ENCODE measurements at places on chromosomes 5 and 9.
A peak's percentile ranks its signal among the peaks of the same experiment; 100 is the strongest.

DNA sequence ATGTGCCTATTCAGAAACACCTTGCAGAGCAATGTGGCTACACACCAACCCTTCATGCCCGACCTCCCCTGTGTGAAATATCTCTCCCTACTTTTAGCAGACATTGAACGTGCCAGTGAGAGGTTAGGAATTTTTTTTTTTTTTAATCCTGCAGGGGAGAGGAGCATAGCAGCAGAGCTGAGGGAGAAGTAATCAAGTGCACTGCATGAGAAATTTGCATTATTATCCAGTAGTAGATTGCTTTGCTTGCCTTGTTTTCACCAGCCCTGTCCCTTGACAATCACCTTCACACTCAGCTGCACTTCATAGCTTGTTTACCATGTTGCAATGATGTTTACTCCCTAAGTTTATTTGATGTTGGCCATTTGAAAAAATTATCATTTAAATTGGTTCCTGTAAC lies 489.6 kb upstream of the ZNF608 start:
- no peak for DNase-seq

- no peak for DNase-seq
Measured at GRCh38 chr9:105255421-105255820, 11.0 kb downstream of the SLC44A1 start.

- DNase-seq, result no peak
Measured at GRCh38 chr9:81613002-81613812, 76.1 kb downstream of the TLE1 start.

DNA sequence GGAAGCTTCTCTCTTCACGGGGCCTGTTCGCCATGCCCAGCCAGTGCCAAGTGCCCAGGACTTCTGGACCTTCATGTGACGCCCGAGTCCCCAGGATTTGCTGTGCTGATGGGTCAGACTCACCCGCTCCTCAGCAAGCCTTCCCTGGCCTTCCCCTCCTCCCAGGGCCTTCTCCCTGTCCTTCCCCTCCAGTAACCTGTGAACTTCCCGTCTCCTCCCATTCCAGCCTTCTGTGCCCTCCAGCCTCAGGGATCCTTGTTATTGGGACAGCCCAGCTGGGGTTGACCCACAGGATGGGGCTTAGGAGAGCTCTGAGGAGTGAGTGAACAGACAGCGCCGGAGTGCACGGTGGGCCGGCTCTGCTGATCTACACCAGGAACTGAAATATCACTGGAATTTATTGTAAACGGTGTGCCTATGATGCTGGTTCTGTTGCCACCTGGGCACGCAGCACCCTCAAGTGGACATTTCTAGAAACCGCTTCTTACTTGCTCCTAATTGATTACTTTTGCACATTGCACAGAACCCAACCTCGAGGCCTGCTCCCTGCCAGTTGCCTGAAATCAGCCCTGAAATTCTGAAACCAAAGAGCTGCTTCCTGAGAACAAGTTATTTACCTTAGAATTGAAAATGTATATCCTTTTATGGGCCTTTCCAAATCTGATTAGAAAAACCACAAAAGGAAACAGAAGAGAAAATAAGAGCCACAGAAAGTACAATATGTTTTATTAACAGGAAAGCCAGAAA lies 1.5 kb downstream of the SPAAR start:
- DNase-seq, result no peak

GRCh38 chr5:131932235-131932634 lies 13.2 kb downstream of the MEIKIN start:
- DNase-seq, result no peak

DNA sequence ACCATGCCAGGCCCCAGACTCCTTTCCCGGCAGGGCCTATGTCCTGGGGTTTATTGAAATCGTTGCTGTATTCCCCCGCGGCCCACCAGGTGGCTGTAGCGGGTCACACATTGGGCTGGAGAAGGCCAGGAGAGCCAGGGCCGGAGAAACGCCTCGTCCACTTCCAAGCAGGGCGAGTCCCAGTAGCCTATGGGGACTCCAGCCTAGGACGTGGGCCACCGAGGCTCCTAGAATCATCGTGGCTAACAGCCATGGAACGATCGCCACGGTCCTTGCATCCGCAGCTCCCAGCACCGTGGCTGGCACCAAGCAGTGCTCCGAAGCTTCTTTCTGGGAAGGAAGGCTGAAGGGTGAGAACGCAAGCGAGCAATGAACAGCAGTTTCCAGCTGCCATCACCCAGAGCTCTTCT lies 87.7 kb downstream of the ENTREP1 start:
- DNase-seq, result no peak

- DNase-seq, result no peak
Measured at GRCh38 chr5:135072387-135073281, 38.6 kb upstream of the PITX1 start.

- DNase-seq, result no peak
Measured at GRCh38 chr5:10563110-10563944, 543 bp upstream of the ANKRD33B start.

GRCh38 chr5:98994611-98995010 lies 65.8 kb upstream of the CHD1 start:
- DNase-seq, result no peak

GRCh38 chr9:33236571-33236970 lies 3.4 kb upstream of the SPINK4 start:
- no peak for DNase-seq

- no peak for DNase-seq
Measured at GRCh38 chr9:130448035-130448624, 3.4 kb downstream of the ASS1 start.

DNA sequence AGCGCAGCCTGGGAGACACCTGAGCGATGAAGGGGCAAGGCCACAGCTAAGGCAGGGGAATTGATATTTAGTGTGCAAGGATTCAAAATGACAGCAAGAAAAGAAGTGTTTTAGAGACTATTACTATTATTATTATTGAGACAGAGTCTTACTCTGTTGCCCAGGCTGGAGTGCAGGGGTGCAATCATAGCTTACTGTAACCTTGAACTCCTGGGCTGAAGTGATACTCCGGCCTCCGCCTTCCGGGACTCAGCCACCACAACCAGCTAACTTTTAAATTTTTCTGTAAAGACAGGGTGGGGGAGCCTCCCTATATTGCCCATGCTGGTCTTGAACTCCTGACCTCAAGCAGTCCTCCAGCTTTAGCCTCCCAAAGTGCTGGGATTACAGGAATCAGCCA lies 3.3 kb upstream of the GRHPR start:
- DNase-seq, result no peak

DNA sequence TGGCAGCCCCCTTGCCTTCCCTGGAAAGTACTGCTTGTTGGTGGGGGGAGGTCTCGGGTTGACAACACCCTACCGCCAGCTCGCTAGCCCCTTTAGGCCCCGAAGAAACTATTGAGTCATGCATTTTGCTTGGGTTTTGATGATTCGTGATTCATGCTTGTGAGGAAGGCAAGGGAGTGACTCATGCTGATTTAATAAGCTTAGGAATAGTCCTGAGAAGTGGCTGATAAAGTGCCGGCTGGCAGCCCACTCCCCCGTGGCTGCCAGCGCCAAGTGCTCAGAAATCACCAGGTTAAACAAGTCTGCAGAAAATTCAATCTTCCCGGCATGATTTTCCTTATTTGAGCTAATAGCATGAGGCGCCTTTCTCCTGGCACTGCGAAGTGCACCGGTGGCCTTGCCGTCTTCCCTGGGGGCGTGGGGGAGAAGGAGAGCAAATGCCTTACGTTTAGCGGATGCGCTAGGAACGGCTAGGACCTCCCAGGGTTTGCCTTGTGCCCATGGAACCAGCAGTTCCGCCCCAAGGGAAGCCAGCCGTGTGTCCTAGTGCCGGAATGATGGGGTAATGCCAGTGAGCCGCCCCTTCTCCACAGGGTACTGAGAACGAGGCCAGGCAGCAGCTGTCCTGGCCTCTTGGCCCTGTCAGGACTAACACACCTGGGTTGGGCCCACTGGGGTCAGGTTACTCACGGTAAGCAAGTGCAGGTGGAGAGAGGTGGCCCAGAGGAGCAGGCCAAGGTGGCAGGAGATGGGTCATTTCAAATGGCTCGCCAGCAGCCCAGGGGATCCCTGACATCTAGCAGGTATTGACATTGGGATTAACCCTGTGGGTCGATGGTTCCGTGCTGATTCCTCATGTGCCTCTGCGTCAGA lies 151.9 kb downstream of the MACROH2A1 start:
- DNase-seq, result no peak

- no peak for DNase-seq
Measured at GRCh38 chr5:81896764-81897163, 75.1 kb upstream of the ATG10 start.

- no peak for DNase-seq
Measured at GRCh38 chr9:105455836-105456475, 8.1 kb downstream of the FSD1L start.

- no peak for DNase-seq
Measured at GRCh38 chr9:133496861-133497842, 18.3 kb upstream of the SLC2A6 start.

- no peak for DNase-seq
Measured at GRCh38 chr5:26569241-26569928, 469.0 kb downstream of the CDH9 start.

DNA sequence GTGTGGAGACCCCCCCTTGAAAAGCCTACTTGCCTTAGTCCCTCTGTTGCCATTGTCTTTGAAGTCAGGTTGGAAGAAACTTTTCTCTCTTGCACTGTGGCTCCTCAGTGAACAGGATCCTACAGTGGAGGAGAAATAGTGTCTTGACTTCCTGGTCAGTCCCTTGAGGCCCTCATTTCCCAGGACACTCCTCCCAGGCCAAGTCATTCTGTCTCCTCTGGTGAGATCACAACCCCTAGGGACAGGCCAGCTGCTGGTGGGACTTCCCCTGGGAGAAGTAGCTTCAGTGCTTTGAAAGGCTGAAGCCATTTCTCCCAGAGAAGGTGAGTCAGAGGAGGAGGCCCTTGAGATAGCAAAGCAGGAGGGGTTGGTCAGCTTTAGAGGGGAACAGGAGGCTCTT lies 10.1 kb upstream of the GRIA1 start:
- DNase-seq, result no peak

DNA sequence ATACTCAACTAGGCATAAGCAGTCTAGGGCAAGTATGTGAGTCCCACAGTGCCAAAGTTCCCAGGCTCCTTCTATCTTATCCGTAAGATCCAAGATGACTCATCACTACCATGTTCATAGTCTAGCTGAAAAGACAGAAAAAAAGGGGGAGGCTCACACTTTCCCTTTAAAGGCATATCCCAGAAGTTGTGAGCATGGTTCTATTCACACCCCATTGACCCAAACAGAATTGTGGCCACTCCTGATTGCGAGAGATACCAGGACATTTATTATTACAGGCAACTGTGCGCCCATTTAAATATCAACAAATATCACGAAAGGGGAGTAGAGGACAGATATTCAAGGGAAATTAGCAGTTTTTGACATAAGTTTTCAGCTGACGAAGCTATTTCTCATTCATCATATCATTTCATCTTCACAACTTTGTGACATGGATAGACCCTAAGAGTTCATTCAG lies 8.1 kb upstream of the PFDN1 start:
- no peak for DNase-seq

DNA sequence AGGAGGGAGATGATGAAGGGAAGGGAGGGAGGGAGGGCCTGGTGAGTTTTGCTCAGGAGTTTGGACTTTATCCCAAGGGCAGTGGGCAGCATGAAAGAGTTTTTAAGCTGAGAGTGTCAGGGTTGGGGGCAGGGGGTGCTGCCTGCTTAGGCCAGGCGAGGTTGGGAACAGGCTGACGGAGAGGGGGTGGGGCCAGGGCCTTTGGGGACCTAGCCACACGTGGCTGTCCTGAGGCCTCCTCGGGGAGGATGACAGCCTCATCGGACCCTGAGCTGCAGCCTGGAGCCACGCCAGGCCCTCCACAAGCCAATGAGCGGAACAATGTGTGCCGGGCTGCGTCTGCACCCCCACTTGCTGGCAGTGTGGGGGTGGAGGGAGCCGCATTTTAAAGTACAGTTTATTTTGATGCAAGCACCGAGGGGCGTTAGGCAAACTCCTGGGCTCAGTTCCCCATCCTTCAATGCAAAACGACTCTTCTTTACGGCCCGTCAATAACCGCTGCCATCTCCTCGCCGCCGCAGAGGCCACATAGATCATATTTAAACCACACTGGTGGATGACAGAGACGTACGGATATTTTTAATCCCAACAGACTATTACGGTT lies 5.3 kb upstream of the RXRA start:
- no peak for DNase-seq

GRCh38 chr9:115403753-115404152 lies 285.8 kb upstream of the TNC start:
- DNase-seq, result no peak

DNA sequence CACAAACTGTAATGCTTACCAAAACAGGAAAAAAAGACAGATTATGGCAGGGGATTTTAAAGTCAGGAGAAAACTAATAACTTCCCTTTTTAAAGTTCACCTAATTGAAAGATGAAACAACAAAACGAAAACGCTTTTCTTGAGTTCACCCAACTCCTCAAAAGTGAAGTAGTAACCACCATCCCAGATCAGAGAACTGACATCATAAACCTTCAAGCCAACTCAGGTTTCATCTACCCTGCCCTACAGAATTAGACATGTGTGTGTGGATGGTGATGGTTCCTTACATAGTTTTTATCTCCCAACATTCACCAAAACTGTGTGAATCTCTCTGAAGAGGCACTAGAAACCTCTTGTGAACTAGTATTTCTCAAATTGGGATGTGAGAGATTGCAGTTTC lies 195.2 kb upstream of the PTGER4 start:
- DNase-seq, result peak; percentile 23

- DNase-seq, result no peak
Measured at GRCh38 chr5:108255468-108255867, 126.4 kb downstream of the FBXL17 start.

- DNase-seq, result no peak
Measured at GRCh38 chr9:131971482-131972074, 108.1 kb downstream of the MED27 start.

DNA sequence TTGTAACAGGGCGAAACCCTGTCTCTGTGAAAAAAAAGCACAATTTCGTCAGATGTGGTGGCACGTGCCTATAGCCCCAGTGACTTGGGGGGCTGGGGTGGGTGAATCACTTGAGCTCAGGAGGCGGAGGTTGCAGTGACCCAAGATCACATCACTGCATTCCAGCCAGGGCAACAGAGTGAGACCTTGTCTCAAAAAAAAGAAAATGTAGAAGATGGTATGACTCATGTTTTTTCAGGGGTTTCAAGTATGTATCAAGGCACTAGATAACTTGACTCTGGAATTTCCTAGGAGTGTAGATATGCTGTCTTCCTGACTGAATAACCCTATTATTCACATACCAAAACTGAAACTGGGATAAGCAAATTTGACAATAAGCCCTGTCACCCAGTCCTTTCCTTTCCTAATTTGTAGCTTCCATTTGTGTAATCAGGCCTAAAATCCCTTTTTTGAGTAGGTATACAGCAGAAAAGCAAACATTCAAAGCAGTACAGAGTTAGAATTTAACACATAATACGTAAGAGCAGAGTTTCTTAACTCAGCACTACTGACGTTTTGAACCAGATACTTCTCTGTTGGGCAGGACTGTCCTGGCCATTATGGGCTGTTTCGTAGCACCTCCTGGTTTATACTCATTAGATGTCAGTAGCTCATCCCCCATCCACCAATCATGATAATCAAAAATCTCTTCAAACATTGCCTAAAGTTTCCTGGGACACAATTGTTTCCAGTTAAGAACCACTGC lies 17.3 kb upstream of the ANKRD18B start:
- no peak for DNase-seq

DNA sequence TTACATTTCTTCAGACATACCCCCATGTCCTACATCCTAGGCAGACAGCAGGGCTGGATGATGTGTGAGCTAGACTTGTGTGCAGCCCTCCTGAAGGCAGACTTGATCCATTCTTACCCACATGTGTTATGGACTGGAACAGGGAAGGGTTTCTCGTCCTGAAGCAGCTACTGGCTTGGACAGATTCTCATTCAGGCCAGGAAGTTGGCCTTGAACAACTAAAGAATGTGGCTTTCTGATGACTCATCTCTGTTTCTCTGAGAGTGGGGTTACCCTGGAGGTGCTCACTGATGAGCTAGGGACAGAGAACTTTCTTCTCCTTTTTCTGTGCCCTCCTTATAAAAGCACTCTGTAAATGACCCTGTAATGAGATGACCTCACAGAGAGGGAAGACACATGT lies 246.5 kb downstream of the PCSK5 start:
- DNase-seq, result no peak

Measured in pons (tissue), 1 donor.